Ammon's horn (tissue), 1 donor: ENCODE measurements at places on chromosomes 5 and 9.

- no peak for DNase-seq
Observed at GRCh38 chr5:116686438-116686837, 111.8 kb upstream of the SEMA6A start.

DNA sequence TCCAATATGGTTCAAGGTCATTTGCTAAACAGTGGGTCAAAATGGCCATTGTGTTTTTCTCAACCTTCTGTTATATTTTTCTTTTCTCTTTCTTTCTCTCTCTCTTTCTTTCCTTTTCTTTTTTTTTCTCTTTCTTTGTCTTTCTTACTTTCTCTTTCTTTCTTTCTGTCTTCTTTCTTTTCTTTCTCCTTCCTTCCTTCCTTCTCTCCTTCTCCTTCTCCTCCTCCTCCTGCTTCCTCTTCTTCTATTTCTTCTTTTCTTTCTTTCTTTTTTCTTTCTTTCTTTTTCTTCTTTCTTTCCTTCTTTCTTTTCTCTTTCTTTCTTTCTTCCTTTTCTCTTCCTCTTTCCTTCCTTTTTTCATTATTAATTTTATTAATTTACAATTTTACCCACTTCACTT is 619.5 kb downstream of the IRX1 start:
- DNase-seq: no peak

DNA sequence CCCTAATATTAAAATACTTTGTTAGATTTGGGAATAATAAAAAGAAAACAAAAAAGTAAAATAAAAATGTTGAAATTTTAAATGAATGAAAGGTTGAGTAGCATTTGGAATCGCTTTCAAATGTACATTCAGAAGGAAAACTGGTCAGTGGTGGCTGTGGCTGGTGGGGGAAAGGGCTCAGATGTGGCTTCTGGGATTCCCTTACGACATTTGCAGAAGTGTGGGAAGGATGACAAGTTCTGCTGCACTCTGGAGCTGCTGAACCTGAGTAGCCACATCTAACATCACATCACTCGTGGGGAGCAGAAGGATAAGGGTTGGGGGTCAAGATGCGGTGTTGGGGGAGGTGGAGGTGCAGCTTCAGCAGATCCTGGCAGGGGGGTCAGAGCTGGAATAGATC is 25.6 kb upstream of the CAST start:
- no peak for DNase-seq

DNA sequence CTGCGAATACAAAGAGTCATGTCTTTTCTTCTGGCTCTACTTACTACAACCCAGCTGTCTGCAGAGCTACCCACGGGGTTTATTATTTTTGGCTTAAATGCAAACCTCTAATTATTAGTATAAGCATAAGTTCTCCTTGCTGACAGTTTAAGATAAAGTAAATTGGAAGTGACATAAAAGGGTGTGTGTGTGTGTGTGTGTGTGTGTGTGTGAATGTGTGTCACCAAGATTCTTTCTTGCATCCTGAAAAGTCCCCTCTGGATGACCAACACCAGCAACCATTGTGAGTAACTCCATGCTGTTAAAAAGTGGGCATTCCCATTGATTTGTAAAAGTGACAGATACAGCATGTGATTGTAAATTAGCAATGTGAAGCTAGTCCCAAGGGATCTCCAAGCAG is 803.8 kb upstream of the ZNF608 start:
- DNase-seq: no peak

GRCh38 chr5:138468133-138468965 is 3.1 kb downstream of the EGR1 start:
- DNase-seq: no peak

GRCh38 chr5:150211156-150212030 is 21.5 kb downstream of the SLC6A7 start:
- DNase-seq: no peak

GRCh38 chr5:141313711-141314110 is 6.9 kb downstream of the TAF7 start:
- DNase-seq: no peak

- DNase-seq: peak; percentile 71
Observed at GRCh38 chr9:133619791-133620190, 10.6 kb upstream of the FAM163B start.
